ENCODE measurements at places on chromosomes 2 and 18. TPM values are rescaled to one million over a fixed set of nuclear protein-coding genes. Genes with fewer than 3 reads are reported as not detected.
A peak's percentile ranks its signal among the peaks of the same experiment; 100 is the strongest.

GRCh38 chr2:74059137-74059775 is 74.5 kb downstream of the TET3 start:
- no peak for DNase-seq

DNA sequence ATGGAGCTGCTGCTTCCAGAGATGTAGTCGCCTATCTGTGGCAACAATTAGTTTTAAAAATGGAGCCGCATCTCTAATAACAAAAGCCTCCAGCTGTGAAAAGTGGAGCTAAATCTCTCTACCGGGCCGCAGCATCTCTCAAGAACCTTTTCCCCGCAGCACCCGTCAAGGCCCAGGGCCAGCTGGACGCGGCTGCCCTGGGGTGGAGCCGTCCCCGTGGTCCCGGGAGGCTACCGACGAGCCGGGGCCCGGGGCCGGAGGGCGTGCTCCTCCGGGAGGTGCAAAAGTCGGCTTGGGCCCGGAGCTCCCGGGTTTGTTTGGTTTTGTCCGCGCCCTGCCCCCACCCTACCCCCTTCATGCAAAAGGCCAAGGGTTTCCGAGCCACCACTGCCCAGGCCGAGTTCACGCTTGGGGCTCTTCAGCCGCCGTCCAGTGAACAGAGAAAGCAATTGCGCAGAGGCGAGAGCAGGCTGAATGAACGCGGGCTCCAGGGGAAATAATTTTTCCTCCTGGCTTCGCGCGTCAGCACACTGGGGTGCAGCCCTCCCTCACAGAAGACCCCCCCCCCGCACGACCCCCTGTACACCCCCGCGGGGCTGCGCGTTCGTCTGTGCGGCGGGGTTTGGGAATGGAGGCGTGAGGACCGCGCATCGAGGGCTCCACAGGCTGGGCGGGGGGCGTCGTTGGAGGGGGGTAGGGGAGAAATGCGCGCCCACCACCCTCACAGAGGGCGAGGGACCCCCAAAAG is 557 bp upstream of the GREB1L start:
- no peak for DNase-seq

- DNase-seq, result no peak
Measured at GRCh38 chr2:121338281-121338680, 53.3 kb upstream of the TFCP2L1 start.

- no peak for DNase-seq
Measured at GRCh38 chr18:49059028-49059834, 108.5 kb upstream of the SMAD7 start.

GRCh38 chr2:70143314-70144150 is 47.3 kb downstream of the C2orf42 start:
- DNase-seq, result peak; percentile 49

DNA sequence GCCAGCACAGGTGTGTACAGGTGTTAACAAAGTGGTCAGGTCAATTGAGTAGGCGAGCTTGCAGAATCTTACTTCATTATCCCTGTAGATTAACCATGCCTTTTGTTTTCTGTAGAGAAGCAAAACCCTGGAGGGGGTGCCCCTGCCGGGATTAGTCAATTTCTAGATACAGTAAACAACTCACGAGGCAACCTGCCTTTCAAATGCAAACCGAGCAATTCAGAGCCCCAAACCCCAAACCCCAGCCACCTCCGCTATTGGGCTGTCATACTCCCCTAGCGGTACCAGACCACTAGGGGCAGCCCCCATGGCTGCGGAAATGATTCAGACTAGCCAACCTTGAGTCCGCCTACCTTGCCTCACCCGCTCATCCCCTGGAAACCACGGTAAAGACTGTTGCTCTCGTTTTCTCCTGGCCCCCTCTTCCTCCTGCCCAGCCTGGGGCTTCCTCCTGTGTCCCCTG is 61.4 kb upstream of the KIF5C start:
- peak; percentile 16 for DNase-seq

GRCh38 chr2:29629495-29629894 is 291.9 kb downstream of the ALK start:
- DNase-seq, result no peak

DNA sequence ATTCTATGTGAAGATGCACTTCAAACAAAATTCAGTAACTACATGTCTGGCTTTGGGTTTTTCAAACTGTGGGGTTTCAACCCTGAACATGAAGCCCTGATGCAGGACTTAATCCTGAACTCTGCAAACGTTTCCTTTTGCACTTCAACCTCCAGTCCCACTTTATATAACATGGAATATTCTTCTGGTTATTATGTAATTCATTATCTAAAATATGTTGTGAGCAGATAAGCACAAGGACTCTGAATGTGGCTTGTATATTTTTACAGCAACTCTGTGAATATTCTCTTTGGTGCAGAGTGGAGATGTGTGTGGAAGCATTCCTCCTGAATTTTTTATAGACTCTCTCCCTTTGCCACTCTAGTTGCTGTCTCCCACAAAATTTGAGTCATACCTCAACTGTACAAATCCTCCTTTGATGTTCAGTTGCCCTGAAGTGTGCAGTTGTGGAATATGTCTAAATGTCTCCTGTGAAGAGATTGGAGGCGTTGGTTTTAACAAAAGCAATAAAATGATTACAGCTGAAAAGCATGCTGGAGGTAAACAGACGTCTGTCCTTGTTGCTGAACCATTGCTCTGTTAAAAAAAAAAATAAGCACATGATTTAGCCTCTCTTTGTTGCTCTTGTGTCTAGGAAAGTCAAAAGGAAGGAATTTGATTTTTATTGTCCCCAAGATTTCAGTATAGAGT is 205.1 kb upstream of the NRP2 start:
- no peak for DNase-seq

- peak; percentile 62 for DNase-seq
Measured at GRCh38 chr2:102155703-102156515, 13.4 kb downstream of the IL1R1 start.

- peak; percentile 62 for DNase-seq
Measured at GRCh38 chr2:75788154-75788553, 77.4 kb upstream of the GCFC2 start.

DNA sequence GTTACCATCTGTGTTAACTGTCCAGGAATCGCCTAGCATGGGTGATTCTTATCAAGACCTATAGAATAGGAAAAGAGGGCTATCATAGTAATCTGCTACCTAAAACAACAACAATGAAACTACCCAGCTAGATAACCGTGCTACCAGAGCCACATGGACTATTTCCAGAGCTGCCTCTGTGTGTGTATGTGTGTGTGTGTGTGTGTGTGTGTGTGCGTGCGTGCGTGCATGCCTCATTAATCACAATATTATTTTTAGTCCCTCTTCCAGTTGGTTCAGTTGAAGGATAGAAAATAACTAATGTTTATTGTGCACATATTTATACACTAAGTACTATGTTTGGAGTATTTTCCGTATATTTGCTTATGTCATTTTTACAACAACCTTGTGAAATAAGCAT is 201.1 kb downstream of the SP3 start:
- no peak for DNase-seq

DNA sequence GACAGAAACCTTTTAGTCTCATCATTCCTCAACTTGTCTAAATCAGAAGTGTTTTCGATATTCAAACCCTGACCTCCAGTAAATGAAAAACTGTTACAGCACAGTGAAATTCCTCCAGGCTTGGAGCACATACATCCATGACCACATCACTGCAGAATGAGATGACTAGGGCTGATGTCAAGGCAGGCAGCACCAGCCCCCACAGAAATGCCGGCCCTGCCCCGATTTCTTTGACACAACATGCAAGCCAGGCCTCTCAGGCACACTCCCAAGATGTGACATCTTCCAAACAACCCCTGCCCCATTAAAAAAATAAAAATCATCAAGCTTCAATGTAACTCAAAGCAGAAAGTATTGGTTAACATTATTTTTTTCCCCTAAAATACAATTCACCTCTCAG is 103.3 kb downstream of the CTAGE1 start:
- no peak for DNase-seq

DNA sequence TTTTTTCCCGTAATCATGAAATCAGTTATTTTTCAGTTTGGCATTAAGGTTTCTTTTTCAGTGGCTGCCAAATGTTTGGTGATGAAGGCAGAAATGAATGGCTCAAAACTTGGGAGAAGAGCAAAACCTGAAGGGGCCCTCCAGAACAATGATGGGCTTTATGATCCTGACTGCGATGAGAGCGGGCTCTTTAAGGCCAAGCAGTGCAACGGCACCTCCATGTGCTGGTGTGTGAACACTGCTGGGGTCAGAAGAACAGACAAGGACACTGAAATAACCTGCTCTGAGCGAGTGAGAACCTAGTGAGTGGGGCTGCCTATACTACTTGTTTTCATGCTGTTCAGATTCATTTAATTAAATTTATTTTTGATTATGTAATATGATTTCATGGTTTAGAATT is 29.2 kb upstream of the MSH2 start:
- no peak for DNase-seq

DNA sequence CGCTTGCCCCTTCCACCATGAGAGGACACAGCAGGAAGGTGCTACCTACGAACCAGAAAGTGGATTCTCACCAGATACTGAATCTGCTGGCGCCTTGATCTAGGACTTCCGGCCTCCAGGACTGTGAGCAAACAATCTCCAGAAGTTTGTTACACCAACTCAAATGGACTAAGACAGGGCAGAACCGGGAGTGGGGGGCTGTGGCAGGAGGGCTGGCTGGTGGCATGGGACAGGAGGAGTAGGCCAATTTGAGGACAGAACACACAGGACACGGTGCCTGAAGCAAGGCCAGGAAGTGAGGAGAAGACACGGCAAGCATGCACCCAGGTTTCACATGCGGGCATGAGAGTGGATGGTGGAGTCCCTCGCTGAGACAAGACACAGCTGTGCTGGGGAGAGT is 40.1 kb downstream of the CRACDL start:
- DNase-seq, result no peak

GRCh38 chr2:145887915-145888314 is 1368.0 kb upstream of the ZEB2 start:
- DNase-seq, result no peak

GRCh38 chr2:21175895-21176646 is 52.3 kb downstream of the TDRD15 start:
- DNase-seq, result no peak

GRCh38 chr2:180062178-180062577 is 55.1 kb upstream of the CWC22 start:
- no peak for DNase-seq

DNA sequence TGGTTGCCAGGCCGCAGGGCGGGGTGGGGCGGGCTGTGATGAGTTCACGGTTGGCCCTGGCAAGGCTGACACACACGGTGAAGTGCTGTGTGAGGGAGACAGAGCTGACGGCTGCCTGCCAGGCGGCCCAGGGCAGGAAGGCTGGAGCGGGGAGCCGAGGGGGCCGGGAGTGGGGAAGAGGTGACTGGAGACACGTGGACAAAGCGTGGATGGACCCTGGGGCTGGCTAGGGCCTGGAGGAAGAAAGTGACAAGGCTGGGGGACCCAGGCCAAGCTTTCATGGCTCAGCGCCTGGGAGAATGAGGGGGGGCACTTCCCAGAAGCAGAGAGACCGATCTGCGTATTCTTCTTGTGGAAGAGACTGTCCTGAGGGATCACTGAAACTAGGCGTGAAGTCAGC is 123.2 kb downstream of the DYSF start:
- DNase-seq, result no peak

GRCh38 chr2:1979569-1979968 is 235.3 kb upstream of the PXDN start:
- no peak for DNase-seq

- DNase-seq, result peak; percentile 97
Measured at GRCh38 chr2:118738524-118739308, 108.7 kb downstream of the EN1 start.

- DNase-seq, result no peak
Measured at GRCh38 chr2:23449413-23449812, 64.4 kb downstream of the KLHL29 start.

DNA sequence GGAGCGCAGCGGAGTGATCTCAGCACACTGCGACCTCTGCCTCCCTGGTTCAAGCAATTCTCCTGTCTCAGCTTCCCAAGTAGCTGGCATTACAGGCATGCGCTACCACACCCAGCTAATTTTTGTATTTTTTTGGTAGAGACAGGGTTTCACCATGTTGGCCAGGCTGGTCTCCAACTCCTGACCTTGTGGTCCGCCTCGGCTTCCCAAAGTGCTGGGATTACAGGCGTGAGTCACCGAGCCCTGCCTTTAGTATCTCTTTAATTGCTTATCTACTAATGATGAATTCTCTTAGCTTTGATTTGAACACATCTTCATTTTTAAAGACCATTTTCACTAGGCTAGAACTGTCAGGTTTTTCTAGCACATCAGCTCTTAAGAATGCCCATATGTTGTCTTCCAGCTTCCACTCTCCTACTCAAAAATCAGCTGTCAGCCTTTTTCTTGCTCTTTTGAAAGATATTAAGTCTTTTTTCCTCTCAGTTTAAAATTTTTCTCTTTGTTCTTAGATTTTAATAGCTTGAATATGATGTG is 16.1 kb upstream of the MFSD2B start:
- no peak for DNase-seq

DNA sequence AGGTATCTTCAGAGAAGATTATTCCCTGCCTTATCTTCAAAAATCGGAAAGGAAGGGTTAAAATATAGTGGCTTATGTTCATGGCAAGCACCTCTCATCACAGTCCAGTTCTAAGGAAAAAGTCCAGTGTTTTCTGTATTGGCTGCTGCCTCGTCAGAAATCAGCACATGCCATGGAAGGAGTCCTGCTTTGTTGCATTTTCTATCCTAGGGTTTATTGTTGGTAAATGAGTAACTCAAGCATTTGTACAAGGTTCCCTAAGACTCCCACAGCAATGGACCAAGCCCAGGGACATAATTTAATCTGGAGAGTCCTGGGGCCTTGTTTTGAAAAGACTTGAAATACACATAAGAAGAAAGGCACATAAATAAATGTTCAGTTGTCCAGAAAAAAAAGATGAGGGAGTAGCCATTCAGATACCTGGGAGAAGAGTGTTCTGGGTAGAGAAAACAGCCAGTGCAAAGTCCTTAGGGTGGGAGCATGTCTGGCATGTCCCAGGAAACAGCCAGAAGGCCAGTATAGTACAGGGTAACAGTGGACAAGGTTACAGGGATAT is 26.4 kb downstream of the NBEAL1 start:
- DNase-seq, result no peak

GRCh38 chr2:20419007-20419576 is 27.8 kb upstream of the RHOB start:
- no peak for DNase-seq

DNA sequence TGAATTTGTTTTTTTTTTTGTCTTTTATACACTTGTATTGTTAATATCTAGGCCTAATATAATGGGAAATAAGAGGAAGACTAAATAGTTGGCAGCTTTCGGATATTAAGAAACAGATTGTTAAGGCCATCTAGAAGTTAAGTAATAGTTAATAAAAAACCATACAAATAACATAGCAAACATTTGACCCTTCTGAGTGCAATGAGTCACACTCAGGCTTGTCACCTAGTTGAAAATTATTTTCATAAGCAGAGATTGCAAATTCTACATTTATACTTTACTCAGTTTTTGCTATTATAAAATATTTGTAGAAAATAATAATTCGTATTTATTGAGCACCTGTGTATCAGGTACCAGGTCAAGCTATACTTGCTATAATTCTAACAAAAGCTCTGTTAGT is 2.4 kb downstream of the NUP35 start:
- peak; percentile 10 for DNase-seq

GRCh38 chr2:119517433-119517832 is 6.8 kb downstream of the SCTR start:
- DNase-seq, result peak; percentile 63

PPP4R3B gene
- 97.2 TPM for total RNA-seq

COL5A2 gene
- total RNA-seq, result 7.4 TPM

PAX8 gene
- total RNA-seq, result 2.4 TPM

TLX2 gene
- not detected for total RNA-seq

XRCC5 gene
- 159 TPM for total RNA-seq

SMYD1 gene
- total RNA-seq, result not detected

HSPE1 gene
- total RNA-seq, result 95.2 TPM

TEX44 gene
- not detected for total RNA-seq

CDH2 gene
- total RNA-seq, result 14.6 TPM

FSHR gene
- not detected for total RNA-seq

DUSP2 gene
- total RNA-seq, result 1.3 TPM

MYOM1 gene
- total RNA-seq, result 0.21 TPM

BAZ2B gene
- 51.8 TPM for total RNA-seq
